ENCODE measurements at places on chromosomes 12 and 14.

- no peak for DNase-seq
Measured at GRCh38 chr12:28088566-28089272, 101.5 kb upstream of the CCDC91 start.

- DNase-seq = no peak
Measured at GRCh38 chr14:71465316-71465715, 466.9 kb upstream of the RGS6 start.

DNA sequence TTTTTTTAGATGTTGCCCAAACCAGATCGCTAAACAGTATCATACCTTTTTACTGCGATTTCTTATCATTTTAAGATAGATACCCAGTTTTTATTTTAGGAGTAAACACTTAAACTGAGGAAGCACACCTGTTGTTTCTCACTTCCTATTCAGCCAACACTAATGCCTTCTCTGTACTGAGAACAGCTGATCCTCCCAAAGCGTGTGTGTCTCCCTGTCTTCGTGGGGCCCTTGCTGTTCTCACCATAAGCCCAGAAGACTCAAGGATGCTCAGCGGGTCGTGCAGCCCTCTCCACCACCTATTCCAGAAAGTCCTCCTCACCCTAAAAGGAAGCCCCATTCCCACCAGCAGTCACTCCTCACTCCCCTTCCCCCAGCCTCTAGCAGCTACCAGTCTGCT lies 14.8 kb downstream of the PPP2R5C start:
- DNase-seq = no peak

DNA sequence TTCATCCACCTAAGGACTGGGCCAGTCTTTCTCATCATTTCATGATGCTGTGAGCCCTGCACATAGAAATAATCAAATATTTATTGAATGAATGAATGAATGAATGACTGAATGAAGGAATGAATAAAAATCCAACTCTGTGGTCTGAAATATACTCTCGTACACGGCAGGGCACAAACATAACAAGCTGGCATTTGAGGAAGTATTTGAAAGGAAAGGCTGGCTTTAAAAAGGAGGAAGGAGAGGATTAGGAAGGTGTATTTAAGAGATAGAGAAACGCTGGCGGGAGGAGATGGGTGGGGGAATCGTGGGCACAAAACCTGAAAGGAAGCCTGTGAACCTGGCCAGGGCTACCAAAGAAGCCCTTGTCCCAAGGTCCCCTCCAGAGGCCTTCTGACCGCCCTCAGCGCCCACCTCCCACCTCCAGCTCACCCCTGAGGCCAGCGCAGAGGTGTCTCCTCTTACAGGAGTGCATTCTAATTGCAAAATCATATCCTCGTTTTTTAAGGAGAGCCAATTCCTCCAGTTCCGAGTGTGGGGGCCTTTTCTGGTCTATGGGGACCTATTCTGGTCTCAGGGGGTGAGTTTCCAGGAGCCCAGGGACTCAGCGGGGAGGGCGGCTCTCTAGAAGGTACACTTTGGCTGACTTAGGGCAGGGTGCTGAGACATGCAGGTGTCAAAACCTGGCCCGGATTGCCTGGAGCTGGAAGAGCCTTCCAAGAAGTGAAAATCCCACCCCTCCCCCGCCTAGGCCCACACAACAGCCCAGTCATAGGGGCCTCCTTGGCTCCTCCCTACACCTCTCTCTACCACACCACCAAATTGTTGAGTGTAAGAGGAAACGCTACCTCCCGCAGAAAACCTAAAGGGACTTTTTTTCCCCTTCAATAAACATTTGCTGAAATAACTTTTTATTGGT lies 8.7 kb upstream of the JDP2 start:
- DNase-seq = no peak

DNA sequence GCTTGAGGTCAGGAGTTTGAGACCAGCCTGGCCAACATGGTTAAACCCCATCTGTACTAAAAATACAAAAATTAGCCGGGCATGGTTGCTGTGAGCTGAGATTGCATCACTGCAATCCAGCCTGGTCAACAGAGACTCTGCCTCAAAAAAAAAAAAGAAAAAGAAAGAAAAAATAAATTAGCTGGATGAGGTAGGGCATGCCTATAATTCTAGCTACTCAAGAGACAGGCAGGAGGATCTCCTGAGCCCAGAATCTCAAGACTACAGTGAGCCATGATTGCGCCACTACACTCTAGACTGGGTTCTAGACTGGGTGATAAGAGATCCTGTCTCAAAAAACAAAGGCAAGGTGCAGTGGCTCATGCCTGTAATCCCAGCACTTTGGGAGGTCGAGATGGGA lies 16.9 kb downstream of the PPP4R3A start:
- no peak for DNase-seq

DNA sequence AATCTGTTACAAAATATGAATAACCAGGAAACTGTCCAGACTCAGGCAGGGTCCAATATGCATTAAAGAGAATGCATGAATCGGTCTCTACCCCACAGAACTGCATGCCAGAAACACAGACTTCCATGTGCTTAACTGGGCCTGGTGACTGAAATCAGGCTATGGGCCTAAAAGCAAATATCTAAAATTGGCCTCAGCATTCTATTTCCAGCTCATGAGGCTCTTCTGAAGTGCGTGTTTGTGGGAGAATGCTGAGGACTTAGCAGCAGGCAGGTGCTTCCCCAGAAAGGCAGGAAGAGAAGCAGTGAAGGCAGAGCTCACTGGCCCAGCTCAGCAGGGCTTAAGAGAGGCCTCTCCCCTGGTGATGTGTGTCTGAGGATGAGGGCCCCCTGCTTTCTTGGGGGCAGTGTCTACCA lies 48.5 kb downstream of the ADGRD1 start:
- no peak for DNase-seq

- DNase-seq = no peak
Measured at GRCh38 chr14:30621354-30621939, 672 bp upstream of the SCFD1 start.

- no peak for DNase-seq
Measured at GRCh38 chr12:53588123-53588522, 38.1 kb downstream of the ATF7 start.

DNA sequence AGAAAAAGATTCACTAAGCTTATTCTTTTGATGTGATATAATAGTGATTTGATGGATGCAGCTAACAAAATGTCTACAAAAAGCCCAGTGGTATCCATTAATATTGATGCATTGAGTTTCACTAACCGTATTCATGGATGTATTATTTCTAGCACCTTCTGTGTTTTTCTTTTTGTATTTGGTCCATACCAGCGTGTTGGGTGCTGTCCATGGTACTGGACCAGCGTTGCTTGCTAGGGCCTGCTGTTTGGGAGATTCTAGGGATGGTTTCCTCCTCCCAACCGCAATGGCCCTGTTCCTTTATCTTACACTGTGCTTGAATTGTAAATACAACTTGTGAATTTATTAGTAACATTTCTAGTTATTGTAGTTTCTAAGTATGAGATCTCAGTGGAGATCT lies 31.7 kb downstream of the ANO4 start:
- no peak for DNase-seq

- DNase-seq = no peak
Measured at GRCh38 chr12:57129889-57130288, 1.6 kb downstream of the LRP1 start.

DNA sequence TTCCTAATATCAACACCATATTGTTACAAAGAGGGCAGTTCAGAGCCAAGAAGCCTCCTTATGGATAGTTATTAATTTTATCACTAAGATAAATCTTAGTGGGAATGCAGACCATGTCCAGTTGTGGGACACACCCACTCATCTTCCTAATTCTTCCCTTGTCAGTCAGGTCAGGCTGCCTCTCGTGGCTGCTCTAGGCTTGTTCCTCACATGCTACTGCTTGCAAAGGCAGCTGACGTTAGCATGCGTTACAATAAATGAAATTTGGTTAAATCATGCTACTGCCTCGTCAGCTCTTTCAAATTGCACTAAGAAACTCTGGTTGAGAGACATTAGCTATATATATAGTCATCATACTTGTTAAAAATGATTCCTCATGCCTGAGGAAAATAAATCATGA lies 108.4 kb downstream of the CAND1 start:
- no peak for DNase-seq

DNA sequence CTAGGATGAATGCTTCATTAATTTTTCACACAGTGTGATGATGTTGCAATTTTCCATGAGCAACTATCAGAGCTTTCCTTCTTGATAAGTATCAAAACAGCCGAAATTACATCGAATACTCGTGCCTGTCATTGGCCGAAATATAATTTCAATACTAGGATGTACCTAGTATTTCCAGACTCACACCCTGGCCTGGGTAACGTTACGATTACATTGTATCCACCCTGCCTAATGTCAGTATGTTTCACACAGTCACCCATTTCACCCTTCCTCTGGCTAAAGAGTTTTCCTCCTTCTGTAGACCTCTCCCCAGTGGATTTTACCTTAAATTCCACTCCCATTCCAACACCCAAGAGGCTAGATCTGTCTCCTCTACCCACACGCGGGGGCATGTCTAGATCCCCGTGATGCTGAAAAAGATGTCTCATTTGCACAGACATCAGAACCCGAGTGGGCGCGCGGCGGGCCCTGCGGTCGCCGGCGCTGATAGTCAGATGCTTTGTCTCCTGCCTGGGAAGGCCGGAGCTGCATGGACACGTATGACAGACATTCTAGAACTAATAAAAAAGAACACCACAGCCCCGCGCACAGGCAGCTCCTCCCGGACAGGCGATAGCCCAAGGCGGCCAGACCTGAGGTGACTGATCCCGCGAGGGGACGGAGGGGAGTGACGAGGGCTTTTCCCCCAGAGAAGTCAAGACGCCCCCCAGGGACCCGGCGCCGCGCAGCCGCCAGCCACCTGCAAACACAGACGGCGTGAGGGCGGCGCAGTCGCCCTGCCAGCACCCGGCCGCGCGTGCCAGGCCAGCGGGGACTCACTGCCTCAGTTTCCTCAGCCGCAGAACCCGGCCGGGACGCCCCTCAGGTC lies 723 bp downstream of the KIF21A start:
- DNase-seq = peak; percentile 30

DNA sequence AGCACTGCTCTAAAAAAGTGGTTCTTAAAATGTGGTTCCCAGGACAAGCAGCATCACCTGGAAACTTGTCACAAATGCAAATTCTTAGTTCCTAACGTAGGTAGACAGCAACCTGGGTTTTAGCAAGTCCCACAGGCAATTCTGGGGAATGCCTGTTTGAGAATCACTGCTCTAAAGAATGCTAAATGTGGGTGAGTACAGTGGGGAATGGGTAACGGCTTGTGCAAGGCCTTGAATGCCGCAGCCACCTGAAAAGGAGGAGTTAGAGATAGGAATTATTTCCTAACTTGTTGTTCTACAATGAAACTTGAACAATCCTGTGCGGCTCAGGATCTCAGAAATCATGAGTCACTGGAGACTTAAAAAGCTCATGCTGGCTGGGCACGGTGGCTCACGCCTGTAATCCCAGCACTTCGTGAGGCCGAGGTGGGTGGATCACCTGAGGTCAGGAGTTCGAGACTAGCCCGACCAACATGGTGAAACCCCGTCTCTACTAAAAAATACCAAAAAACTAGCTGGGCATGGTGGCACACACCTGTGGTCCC lies 34.9 kb downstream of the GNS start:
- DNase-seq = no peak

- no peak for DNase-seq
Measured at GRCh38 chr12:109927622-109928021, 27.5 kb downstream of the TCHP start.

Data from activated T-helper 1 cell treated with anti-CD3 and anti-CD28 coated beads, Interleukin-2, amount 50 U/mL, for 16 hours (primary cell).